Umbilical cord (tissue), 2 donors: ENCODE measurements at places on chromosomes 11 and 22.

DNA sequence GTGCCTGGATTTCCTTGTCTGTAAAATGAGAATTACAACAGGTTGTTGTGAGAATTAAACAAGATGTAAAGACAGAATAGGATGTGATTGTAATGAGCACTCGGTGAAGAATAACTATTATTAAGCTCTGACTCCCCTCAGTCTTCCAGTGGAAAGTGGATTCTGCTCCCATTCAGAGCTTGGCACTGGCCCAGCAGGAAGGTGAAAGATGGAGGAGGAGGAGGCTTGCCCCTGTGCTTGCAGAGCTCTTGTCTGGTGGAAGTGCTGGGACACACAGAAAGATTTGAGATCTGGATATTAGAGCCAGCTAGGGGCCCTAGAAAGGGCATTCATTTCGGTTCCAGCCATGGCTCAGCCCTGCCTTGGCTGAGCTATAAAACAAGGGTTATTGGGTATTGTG is 28.2 kb downstream of the PHLDB1 start:
- no peak for DNase-seq

- DNase-seq, result no peak
Measured at GRCh38 chr22:29334696-29335344, 19.3 kb upstream of the RASL10A start.

GRCh38 chr22:46551321-46551720 is 13.9 kb upstream of the CELSR1 start:
- no peak for DNase-seq

- DNase-seq, result no peak
Measured at GRCh38 chr11:85472953-85473352, 154.2 kb downstream of the DLG2 start.

GRCh38 chr11:69280451-69280850 is 13.5 kb upstream of the MYEOV start:
- no peak for DNase-seq

DNA sequence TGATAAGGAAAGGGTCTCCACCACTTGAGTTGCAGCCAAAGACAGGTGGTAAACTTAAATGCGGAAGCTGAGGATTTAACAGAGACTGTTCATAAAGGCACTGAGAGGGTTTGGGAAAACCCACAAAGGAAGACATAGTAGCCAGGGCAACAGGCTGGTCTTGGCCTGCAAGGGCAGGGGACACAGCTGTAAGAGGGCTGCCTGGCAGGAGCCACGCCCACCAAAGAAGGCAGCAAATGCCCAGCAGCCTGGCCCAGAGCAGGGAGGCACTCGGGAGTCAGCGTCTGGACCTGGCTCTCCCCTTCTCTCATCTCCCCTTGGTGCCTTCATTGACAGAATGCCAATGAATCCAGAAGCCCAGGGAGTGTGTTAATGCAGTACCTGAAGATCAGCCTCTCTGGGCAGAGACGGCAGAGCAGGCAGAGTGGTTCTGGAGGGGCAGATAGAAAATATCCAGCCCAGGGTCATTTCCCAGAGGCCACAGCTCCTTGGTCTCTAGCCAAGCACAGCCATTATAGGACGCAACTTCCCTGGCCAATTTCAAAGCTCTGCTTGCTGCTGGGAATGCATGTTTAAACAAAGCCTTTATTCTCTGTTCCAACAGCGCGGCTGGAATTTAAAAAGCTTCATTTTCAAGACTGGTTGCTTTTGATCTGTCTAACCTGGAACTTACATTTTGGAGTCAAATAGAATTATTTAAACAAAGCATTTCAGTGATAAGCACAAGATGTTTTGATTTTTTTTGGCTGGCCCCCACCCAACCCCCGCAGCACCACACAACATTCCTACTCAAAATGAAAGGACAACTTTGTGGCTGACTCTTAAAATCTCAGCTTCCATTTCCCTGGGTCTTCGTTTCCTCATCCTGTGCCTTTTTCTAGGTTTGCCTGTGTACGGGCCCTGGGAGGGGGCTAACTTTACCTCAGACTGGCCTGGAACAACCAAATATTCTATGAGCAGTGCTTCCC is 125.6 kb upstream of the LMO1 start:
- DNase-seq, result peak; percentile 10
